ENCODE measurements at places on chromosomes 2 and 18. TPM values are rescaled to one million over a fixed set of nuclear protein-coding genes. Genes with fewer than 3 reads are reported as not detected.
A peak's percentile ranks its signal among the peaks of the same experiment; 100 is the strongest.

The UGT1A8 gene
- not detected for total RNA-seq

- no peak for DNase-seq
Observed at GRCh38 chr2:158539176-158540005, 82.6 kb downstream of the PKP4 start.

The STPG4 gene
- total RNA-seq, result 0.64 TPM

The SH3RF3 gene
- 0.17 TPM for total RNA-seq

The PREB gene
- total RNA-seq, result 65.3 TPM

DNA sequence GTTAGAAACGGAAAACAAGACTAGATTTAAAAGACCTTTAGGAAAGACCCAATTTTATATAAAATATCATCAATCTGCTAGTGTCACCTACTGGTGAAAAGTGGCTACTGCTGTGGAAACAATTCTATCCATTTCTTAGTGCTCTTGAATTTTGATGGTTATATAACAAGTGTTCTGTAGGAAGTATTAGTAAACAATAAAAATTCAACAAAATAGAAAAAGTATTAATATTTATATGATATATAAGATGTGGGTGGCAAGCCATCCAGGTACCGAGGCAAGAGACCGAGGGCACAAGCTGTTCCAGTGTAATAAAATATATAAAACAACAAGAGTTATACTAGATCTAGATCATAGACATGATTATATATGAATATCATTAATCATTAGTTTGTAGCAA is 6.2 kb upstream of the TMEM87B start:
- DNase-seq, result peak; percentile 43

DNA sequence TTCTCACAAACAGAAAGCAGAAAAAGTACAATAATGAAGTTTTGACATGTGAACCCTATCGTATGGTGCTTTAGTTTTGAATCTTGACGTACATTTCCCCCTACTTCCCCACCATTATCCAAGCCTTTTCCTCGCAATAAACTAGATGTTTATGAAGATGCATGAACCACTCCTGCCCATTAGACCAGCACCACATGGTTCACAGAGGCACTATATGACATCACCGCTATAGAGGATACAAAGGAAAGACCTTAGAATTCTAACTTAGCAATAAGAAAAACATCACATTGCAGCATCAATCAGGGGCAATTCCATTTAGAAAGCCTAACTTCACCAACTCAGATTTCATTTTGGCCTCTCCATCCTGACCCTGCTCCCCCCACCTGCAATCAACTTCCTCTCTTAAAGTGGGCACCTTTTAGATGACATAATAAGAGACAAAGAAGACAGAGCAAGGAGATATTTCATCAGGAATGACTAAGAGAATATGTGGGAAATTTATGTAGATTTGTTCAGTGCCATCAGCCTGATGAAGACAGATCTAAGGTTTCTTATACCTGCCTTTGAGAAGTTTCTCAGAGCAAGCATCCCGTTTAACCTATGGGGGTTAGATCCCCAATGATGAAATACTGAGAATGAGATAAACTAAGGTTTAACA is 124.9 kb downstream of the PIGN start:
- no peak for DNase-seq

DNA sequence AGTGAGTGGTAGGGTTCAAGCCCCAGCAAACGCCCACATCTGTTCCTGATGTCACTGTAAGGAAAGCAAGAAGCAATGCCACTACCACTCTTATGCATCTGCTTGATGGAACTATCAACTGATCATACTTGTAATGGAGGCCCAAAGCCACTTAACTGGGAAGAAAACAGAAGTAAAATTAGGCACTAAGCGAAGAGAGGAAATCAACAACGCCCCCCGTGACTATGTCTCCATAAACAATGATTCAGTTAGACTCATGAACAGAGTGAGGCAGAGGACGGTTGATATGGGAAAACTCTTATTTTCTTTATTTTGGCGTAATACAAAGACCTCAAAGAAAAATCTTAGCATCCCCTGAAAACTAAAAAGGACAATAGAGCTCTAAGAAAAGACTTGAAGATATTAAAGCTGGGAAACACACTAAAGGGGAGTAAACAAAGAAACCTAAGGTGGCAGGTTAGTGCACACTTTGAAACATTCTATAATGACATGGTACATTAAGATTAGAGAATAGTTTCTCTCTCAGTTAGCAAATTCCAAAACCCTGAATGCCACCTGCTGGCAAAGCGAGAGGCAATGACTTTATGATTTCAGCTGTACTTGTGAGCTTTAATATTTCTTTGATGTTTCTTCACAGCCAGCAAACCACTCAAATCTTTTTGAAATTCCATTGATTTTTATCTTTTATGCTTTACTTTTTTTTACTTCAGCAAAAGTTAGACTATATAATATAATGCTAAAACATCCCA is 86.5 kb downstream of the LRP2 start:
- DNase-seq, result no peak

DNA sequence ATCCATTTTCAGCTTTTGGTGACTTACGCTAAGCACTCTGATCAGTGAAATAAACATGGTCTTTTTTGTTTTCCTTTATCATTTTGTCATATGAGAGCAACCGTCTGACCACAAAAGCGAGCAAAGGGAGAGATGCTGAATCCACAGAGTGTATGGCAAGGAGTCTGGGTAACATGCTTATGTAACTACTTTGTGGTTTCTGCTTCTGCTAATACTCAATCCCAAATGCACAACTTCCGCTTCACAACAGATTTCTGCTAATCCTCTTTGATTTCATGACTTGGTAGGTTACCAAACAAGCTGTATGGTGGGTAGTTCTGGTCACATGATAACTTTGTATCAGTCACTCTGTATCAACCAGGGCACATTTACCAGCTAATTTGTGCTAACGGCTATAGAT is 908.4 kb upstream of the CRIM1 start:
- no peak for DNase-seq

- no peak for DNase-seq
Observed at GRCh38 chr18:38930881-38931753, 1365.5 kb upstream of the CELF4 start.

- no peak for DNase-seq
Observed at GRCh38 chr2:183040604-183041003, 2.3 kb upstream of the NCKAP1 start.

DNA sequence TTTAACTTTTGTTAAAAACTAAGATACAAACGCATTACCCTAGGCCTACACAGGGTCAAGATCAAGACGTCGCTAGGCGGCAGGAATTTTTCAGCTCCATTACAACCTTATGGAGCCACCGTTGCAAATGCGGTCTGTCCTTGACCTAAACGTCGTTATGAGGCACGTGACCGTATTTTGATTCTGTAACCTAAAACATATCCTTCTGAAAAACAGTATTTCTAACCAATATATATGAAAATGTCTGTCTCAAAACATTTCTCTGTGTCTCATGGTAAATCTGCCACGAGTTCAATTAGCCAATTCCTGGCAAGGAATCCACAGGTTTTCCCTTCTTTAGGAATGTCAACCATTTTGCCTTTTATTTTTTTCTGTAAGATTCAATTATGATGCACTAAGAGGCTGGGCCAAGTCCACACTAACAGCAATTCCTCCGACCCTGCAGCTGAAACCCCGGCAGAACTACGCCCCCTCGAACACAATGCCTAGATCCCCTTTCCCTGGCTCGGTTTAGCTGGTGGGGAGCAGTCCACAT is 1.7 kb downstream of the RTN4 start:
- DNase-seq, result no peak

DNA sequence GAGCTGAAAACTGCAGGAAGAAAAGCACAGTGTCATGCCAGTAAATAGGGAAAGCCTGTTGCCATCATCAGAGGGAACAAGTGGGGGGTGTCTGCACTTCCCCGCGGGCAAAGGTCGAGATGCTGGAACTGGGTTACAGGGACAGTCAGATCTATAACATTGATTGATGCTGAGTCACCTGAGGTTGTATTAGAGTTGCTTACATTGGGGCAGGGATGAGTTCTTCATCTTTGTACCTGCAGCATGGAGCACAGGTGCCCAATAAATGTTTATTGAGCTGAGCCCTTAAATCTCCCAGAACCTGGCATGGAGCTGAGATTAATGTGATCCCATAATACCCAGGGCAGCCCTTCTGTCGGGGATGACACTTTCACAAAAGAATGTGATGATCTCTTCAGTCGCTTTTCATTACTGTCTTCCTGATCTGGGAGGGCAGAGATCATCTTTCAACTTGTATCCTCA is 5.9 kb upstream of the RNF152 start:
- DNase-seq, result no peak

DNA sequence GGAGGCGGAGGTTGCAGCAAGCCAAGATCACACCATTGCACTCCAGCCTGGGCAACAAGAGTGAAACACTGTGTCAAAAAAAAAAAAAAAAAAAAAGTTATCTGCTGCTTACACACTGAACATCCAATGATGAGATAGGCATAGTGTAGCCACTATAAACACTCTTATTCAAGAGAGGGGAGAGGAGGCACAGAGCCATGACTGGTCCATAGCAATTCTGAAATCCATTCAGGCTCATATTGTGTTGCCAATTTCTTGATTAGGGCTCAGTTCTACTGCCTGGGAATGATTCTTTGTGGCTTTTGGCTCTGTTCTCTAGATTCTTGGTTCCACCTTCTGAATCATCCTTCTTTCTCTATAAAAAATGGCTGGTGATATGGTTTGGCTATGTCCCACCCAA is 136.1 kb downstream of the ZFP36L2 start:
- no peak for DNase-seq

DNA sequence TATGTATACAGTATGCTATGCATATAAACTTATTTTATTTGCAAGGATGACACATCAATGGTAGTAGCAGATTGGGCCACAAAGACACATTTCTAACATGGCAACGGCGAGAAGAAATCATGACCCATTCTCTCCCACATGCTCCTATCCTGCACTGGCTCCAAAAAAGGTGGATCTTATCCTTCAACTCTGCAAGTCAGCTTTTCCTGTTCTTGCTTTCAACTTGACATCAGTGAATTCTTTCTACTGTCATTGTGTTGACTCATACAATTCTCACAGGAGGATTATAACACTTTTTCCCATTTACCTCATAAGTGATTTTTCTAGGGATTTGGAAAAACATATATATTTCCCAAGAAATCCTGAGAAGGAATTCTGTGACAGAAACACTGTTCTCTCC is 53.1 kb downstream of the ACVR1 start:
- DNase-seq, result no peak

- DNase-seq, result peak; percentile 65
Observed at GRCh38 chr2:100643906-100644501, 81.2 kb downstream of the PDCL3 start.

The PID1 gene
- not detected for total RNA-seq

The GAL3ST2 gene
- not detected for total RNA-seq

DNA sequence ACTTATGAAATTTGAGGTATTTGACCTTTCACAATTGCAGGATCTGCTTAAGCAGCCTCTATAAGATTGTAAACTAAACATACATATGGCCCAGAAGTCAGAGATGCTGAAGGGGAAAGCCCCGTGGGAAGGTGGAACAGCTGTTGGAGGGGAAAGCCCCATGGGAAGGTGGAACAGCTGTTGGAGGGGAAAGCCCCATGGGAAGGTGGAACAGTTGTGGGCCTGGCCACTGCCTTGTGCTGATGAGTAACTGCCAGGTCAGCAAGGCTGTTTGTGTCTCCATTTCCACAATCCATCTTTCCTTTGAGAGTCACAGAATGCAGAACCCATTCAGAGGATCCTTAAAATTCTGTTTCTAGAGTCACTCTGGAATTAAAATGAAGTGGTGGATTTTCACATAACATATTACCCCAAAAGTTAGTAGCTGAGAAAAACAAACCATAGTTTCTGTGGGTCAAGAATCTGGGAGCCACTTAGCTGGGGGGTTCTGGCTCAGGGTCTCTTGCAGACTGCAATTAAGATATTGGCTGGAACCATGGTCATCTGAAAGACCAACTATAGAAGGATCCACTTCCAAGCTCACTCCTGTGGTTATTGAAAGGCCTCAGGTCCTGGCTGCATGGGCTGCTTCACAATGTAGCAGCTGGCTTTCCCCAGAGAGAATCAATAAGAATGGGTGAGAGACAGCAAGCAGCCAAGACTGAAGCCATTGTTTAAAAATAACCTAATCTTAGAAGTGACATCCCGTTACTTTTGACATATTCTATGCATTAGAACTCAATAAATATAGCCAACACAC is 86.6 kb upstream of the CAVIN2 start:
- no peak for DNase-seq

The TTN gene
- 11.6 TPM for total RNA-seq

DNA sequence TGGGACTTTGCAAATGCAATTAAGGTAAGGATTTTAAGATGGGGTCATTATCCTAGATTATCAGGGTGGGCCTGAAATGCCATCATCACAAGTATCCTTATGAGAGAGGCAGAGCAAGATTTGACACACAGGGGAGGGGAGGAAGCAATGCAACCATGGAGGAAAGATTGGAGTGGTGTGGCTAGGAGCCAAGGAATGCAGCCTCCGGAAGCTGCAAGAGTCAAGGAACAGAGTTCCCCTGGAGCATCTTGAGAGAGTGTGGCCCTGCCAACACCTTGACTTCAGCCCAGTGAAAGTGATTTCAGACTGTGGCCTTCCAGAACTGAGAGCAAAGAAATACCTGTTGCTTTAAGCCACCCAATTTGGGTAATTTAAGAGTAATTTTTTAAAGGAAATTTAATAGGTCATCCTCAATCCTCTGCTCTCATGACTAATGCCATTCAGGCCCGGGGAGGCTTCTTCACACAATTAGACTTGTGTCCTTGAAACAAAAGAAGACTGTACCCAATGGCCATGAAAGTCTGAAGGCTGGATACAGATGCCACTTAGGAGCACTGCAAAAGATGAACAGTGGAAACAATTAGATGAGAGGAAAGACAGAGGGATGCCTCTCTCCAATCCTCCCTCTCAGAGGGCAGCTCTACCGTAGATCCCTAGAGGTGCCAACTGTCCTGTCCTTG is 250.3 kb upstream of the ID2 start:
- DNase-seq, result no peak

- no peak for DNase-seq
Observed at GRCh38 chr2:234285541-234285940, 211.3 kb downstream of the ARL4C start.

The YPEL5 gene
- 39.2 TPM for total RNA-seq

The BOLL gene
- total RNA-seq, result not detected

- no peak for DNase-seq
Observed at GRCh38 chr18:21714474-21714873, 9.9 kb upstream of the ABHD3 start.

DNA sequence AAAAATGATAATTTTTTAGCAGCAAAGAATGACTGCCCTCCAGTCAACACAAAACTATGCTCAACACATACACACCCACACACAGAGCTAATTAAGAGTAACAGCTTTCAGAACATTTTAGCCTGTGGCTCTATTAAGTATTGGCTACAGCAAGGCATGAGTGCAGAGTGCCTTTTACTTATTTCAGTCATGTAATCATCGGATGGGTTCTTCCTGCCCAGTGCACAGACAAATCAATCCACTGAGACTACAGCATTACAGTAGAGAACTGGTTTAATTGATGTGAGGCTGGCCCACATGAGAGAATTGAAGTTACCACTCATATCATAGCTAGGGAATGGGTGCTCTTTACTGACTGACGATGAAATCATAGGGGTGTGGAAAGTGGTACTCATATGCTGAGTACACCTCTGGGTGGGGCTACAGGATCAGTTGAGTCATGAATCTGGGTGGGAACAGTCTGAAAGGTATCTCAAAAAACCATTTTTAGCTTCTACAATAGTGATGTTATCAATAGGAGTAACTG is 241.0 kb downstream of the FSIP2 start:
- no peak for DNase-seq

The EFEMP1 gene
- total RNA-seq, result not detected
